Stimulated activated CD4-positive, alpha-beta T cell treated with anti-CD3 and anti-CD28 coated beads, Interleukin-1b, Interleukin-23, amount 100 ng/mL, for 24 hours (primary cell): ENCODE measurements at places on chromosomes 11 and 22.

DNA sequence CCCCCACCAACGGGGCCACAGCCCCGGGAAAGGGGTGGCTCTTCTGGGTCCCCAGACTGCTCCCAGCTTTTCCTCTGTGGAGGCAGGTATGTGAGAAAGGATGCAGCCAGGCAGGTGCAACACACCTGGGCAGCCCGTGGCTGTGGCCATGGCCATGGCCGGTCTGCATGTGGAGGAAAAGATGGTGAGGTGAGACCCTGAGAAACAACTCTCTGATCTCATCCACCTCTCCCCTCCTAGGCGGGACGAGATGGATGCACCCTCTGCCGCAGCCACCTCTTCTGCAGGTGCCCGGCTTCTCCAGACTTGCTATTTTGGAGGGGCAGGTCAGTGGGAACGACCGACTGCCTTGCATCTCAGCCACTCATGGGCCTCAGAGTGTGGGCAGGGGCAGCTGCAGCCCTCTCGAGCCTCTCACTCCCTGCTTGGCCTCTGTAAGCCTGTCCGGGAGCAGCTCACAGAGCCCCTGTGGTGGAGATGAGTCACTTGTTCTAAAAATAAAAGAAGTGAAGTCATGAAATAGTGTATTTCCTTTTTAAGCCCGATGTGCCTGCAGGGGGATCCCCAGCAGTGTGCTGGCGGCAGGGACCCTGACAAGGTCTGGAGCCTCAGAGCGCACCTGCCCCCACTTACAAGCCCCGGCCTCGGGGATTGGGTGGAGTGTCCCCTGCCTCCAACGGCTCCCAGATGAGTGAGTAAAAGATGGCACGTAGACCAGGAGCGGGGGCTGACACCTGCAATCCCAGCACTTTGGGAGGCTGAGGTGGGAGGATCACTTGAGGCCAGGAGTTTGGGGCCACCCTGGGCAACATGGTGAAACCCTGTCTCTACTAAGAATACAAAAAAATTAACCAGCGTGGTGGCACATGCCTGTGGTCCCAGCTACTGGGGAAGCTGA is 10.7 kb downstream of the SMIM38 start:
- DNase-seq, result peak; percentile 6

DNA sequence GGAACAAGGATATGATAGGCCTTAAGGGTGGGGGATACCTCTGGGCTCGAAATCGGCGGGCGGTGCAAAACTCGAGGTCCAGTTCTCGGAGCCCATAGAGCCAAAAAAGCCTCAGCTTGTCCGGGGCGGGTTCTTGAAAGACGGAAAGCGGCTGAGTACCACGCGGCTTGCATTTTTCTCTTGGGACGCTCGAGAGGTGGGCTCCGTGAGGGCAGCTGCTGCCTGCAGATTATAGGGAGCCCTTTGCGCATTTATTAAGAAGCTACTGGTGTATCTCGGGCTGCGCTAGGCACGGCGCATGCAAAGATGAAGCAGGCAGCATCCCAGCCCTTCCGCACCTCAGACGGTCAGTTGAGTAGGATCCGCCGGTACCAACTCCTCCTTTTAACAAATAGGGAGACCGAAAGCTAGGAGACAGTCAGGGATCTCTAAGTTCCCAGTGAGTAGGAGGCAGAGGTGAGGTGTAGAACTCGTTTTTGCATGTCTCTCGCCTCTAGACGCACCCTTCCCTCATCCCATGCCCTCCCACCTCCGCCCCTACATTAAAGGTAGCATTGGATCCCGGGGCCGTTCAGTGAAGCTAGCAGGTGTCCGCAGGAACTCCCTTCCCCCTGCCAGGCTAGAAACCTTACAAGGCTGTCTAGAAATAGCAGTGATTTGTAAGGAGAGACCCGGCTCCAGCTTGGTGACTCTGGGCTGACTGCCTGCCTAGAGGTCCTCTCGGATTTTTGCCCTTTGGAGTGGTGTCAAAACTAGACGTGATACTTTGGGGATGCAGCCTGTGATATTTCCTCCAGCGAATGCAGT is 768 bp downstream of the LDHA start:
- peak; percentile 24 for DNase-seq

GRCh38 chr11:113974741-113975470 is at the start of gene HTR3A:
Gene HTR3A (plus strand): TSS chr11:113975108. CDS start chr11:113975326, 218 bp downstream.
- no peak for DNase-seq

- no peak for DNase-seq
These were observed 133.7 kb downstream of the SNX19 start for GRCh38 chr11:130782361-130783222.

- no peak for DNase-seq
These were observed 705 bp downstream of the UNC93B1 start for GRCh38 chr11:68002938-68003845.

DNA sequence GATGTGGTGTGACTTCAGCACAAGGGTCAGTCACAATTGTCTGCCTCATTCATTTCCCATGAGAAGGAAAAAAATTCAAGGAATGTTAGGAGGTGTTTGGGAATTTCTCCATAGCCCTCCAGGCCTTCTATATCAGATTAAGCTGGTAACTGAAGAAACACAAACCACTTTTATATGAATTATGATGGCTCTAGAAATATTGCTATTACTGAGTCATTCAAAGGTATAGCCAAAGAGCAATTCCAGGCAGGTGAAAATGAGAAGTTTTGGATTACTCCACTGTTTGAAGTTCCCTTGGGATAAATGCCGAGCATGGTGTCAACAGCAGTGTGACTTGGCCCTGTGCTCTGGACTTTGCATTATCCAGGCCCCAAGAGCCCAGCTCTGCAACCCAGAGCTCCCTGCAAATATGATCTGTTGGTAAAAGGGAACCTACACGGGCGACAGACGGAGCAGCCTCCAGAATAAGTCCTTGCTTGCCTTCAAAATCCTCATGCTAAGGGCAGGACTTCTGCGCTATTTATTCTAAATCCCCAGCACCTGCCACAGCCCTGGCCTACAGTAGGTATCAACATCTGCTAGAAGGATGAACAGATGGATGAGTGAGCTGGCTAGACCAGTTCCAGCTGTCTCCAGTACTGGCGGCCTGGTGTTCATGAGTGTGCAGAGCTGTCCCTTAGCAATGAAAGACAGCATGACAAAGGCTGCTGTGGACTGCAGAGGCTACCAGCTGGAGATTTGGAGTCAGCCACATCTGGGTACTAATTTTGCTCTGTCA is 67.5 kb upstream of the ZBED5 start:
- no peak for DNase-seq

- DNase-seq, result no peak
These were observed 105.2 kb downstream of the MAML2 start for GRCh38 chr11:96237766-96238266.
